T-helper 2 cell (primary cell): ENCODE measurements at places on chromosomes 1 and 21.

- no peak for DNase-seq
Observed at GRCh38 chr1:237320890-237321289, 278.9 kb downstream of the RYR2 start.

DNA sequence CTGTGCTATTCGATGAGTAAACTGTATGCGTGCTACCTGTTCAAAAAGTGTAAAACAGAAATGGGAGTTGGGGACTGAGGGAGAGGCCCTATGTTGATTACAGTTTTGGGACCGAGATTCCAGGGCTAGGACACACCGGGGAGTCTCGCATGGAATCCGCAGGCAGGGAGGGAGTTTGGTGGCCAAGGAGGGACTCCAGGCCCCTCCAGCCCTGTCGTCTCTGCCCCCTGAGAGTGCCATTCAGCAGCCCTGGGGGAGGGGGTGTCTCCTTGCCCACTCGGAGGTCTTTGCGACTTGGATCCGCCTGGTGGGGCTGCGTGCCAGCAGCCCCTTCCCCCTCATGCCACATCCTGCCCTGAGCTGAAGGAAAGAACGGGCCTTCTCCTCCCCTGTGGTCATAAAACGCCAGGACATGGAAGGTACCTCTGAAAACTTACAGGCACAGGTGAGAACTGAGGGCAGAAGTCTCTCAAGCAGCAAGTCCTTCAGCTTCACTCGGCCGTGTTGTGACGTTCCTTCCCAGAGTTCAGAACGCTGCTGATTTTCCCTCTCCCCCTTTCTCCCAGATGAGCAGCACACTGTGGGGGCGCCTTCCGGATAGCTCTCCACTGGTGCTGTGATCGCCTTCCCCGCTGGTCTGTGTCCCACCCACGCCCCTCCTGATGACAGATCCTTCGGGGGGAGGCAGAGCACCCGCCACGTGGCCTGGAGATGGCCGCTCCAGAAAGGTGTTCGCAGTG is 141.4 kb downstream of the PEX14 start:
- no peak for DNase-seq

- no peak for DNase-seq
Observed at GRCh38 chr21:28492127-28492526, 500.6 kb downstream of the LTN1 start.

GRCh38 chr1:167927046-167927754 is 9.3 kb upstream of the DCAF6 start:
- DNase-seq: no peak

GRCh38 chr1:199472018-199472417 is 555.5 kb upstream of the NR5A2 start:
- DNase-seq: no peak

DNA sequence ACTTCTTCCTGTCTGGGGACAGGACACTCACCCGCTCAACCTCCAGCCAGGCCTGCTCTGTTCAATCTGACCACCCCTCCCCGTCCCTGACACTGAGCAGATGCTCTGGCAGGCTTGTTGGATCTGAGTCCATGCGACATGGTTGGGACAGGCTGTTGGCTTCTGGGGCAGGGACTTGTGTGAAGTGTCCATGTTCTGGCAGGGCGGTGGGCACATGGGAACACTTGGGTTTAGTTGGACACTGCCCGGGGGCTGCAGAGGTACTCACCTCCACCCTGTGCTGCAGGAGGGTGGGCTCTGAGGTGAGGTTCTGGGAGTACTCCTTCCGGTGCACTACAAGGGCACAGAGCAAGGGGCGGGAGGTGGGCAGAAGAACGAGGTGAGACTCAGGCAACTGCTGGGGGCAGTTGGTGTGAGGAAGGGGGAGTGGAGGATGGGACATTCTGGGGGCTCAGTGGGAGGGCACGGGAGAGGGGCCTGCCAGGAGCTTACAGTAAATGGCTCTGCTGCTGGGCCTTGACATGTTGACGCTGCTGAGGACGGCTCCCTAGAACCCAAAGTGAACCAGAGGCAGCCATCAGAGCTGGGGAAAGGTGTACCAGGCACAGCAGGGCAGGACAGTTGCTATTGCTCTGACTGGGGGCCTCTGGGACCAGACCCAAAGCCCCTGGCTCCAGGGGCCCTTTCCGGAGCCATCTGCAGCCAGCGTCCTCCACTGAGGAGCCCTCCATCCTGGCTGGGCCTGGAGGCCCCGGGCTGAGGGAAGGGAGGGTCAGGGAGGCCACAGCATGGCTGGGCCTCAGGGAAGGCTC is 2.3 kb downstream of the EPS8L3 start:
- no peak for DNase-seq

DNA sequence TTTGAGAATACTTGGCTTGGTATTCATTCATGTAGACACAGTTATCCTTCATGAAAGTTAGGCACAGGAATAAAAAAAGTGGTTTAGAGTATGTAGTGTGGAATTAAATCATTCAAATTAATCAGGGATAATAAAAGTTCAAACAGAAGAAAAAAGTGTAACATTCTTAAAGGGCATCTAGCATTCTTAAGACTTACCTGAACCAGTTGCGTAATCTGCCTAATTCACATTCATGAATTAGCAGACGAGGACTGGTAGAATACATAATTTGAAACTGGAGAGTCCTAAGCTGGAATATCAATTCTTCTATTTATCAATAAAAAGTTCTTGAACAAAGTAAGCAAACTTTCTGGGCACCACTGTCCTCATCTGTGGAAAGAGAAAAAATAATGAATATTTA is 157.0 kb upstream of the DEPDC1 start:
- no peak for DNase-seq

DNA sequence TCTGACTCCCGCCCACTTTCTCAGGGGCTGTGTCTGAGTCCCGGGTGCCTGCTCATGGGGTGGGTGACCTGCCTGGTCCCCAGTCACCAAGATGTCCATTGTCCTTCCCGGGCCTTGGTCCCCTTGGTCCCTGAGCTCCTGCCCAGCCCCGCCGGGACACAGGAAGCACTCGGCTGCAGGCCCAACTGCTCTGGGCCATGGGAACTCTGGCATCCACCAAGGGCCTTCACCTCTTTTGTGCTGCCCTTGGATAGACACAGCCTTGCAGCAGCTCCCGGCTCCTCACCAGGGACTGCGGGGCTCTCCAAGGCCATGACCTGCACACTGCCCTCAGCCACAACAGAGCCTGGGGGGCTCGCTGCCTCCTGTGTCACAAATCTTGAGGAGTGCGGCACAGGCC is 22.1 kb upstream of the MX1 start:
- DNase-seq: no peak

GRCh38 chr1:213135572-213135971 is 84.5 kb downstream of the RPS6KC1 start:
- no peak for DNase-seq

GRCh38 chr1:2972011-2972878 is 49.0 kb upstream of the ACTRT2 start:
- no peak for DNase-seq

DNA sequence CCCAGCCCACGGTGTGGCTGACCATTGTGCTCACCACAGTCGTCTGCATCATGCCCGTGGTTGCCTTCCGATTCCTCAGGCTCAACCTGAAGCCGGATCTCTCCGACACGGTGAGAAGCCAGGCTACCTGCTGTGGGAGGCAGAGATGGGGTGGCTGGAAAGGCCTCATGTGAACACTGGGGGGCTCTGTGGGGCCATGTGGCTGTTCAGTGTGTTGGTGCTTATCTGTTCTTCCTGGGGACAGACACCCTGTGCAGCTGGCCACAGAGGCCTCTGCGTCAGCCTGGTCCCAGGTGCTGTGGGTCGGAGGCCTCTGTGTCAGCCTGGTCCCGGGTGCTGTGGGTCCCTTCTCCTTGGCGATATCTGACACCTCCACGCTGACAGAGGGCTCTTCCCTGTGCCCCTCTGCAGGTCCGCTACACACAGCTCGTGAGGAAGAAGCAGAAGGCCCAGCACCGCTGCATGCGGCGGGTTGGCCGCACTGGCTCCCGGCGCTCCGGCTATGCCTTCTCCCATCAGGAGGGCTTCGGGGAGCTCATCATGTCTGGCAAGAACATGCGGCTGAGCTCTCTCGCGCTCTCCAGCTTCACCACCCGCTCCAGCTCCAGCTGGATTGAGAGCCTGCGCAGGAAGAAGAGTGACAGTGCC is 23.2 kb downstream of the ATP8B2 start:
- no peak for DNase-seq

GRCh38 chr1:239155466-239156091 is 230.8 kb upstream of the CHRM3 start:
- DNase-seq: no peak

GRCh38 chr1:169890761-169891538 is 2.7 kb downstream of the SCYL3 start:
- peak; percentile 22 for DNase-seq

GRCh38 chr1:227948493-227949260 is 945 bp upstream of the WNT9A start:
- no peak for DNase-seq

DNA sequence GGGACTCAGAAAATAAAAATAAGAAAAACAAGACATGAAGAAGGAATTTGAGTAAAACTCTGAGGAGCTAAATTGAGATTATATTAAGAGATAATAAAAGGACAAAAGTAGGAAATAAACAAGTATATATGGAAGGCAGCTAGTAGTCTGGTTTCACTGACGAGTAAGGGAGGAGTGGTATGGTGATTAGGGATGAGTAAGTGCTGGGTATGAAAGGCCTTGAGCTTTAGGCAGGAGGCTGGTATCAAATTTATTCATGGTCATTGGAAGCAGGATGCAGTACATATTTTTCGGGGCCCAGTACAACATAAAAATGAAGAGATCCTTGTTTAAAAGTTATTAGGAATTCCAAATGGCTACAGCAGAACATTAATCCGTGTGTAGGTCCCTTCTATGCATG is 789.7 kb upstream of the PRMT6 start:
- no peak for DNase-seq

GRCh38 chr1:119483441-119484200 is 23.4 kb upstream of the HSD3B1 start:
- no peak for DNase-seq

DNA sequence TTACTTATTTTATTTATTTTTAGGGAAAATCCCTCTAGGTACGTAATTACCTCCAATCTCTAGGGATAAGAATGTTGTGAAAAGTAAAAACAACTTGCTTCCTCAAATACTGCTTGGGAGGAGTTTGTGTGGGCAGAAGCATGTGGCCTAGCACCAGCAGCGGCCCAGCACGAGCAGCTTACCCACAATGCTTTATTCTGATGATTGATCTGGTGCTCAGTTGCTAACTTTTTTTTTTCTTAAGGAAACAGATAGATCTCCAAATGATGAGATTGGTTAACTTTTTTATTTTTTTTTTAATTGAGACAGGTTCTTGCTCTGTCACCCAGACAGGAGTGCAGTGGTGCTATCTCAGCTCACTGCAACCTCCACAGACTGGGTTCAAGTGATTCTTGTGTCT is 4.2 kb downstream of the CLIC6 start:
- no peak for DNase-seq

DNA sequence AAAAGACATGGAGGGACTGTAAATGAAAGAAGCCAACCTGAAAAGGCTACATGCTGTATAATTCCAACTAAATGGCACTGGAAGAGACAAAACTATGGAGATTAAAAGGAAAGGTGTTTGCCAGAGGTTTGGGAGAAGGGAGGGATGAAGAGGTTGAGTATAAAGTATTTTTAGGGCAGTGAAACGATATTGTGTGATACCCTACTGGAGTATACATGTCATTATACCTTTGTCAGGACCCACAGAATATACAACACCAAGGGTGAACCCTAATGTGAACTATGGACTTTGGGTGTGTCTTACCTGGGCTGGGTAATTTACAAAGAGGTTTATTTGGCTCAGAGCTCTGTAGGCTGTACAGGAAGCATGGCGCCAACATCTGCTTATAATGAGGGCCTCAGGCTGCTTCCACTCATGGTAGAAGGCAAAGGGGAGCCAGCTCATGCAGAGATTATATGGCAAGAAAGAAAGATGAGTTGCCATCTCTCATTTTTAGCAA is 73.4 kb downstream of the CD2 start:
- no peak for DNase-seq

DNA sequence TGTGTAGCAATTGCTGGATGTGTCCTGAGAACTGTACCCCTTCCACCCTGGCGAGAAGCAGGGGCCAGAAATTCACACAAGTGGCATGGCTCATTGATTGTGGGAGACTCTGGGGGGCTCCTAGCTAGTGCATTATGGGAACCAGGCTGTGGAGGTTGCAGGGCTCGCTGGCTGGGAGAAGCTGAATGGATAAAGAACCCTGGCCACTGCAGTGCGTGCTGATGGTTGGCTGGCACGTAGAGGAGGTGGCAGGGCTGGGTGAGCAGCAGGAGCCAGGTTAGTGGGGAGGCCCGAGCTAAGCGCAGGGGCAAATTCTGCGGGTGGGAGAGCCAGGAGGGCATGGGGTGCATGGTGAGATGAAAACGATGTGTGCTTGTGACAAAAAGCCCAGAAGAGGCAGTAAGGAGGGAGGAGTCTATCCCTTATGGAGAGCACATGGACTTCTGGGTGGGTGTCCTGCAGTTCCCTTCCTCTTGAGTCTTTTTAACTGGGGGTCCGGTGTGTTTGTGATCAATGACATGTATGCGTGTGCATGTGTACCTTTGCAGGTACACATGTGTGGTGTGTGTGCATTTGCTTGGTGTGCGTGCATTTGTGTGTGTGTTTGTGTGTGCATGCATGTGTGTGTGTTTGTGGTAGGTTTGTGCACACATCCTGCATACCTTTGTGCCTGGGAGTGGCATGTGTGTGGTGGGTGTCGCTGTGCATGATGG is 3.6 kb downstream of the GUK1 start:
- DNase-seq: no peak

GRCh38 chr1:241269116-241269515 is 87.9 kb downstream of the RGS7 start:
- no peak for DNase-seq

DNA sequence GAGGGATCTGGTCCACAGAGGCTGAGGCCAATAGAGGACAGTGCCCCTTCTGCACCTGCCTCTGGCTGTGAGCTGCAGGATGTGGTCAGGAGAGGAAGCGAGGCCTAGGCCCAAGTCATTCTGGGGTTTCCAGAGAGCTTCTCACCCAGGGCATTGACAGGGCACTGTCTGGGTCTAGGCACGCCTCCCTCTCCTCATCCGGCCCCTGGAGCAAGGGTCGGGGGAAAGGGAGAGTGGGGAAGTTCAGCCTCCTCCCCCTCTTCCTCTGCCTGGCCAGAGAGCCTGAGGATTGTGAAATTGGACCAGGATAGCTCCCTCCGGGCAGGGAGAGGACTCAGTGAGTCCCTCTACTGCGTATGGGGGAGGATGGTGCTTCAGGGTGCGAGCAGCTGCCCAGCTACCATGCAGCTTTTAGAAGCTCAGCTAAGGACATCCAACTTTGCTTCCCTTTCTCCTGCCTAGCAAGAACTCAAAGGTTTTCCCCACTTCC is 6.3 kb upstream of the INAVA start:
- DNase-seq: no peak

- no peak for DNase-seq
Observed at GRCh38 chr1:154352581-154353459, 27.5 kb downstream of the ATP8B2 start.

- no peak for DNase-seq
Observed at GRCh38 chr1:233022246-233022645, 71.8 kb downstream of the NTPCR start.

GRCh38 chr1:50531027-50531426 is 107.8 kb upstream of the DMRTA2 start:
- no peak for DNase-seq

- DNase-seq: no peak
Observed at GRCh38 chr1:198424441-198424840, 116.0 kb downstream of the ATP6V1G3 start.

- DNase-seq: no peak
Observed at GRCh38 chr21:46555678-46556077, 49.2 kb downstream of the S100B start.

- DNase-seq: no peak
Observed at GRCh38 chr1:32179193-32179442, 357 bp upstream of the TXLNA start.

GRCh38 chr1:230414694-230415093 is 11.4 kb downstream of the PGBD5 start:
- no peak for DNase-seq
